Epithelial cell of proximal tubule (primary cell): ENCODE measurements at places on chromosomes 13 and 19.

DNA sequence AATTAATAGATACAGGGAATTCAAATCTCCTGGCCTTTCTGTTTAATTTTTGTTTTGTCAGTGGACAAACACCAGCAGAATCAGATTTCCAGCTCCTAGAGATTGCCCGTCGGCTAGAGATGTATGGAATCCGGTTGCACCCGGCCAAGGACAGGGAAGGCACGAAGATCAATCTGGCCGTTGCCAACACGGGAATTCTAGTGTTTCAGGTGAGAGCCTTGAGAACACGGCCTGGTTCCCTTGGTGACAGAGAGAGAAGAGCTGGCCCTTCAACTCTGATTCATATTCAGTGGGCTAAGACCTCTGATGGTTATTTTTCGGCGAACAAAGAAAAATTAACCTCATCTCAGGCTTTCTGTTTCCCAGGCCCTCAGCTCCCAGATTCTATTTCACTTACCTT lies 191.3 kb downstream of the STK24 start:
- DNase-seq, result no peak

- no peak for DNase-seq
These were observed 42.0 kb upstream of the TDRD3 start for GRCh38 chr13:60355056-60355455.

DNA sequence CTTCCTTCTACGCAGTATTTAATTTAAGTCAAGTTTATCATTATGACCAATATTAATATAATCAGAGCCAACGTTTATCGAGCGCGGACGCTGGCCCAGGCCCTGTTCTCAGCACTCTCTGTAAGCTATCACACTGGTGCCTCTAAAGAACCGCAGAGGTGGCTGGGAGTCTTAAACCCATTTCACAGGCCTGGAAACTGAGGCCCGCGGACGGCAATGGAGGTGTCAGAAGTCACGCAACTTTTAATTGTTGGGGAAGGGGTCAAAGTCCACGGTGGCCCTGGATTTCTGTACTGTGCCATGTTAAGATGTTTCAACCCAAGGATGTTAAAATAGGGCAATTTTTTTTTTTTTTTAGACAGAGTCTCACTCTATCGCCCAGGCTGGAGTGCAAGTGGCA lies 8.8 kb downstream of the PTPRS start:
- DNase-seq, result no peak

DNA sequence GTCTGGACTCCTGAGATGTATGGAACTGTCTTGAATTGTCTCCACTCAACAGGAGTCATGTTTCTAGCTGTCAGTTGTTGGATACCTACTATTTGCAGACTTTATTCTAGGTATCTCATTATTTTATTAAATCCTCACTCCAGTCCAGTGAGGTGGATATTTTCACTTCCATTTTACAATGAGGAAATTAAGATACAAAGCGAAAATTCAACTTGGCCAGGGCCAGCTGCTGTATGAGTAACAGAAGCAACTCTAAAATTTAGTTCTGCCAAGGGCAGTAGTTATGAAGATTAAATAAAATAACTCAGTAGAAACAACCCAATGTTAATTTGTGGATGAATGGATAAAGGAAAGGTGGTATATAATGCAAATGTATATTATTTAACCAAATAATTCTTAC lies 12.6 kb upstream of the NDFIP2 start:
- DNase-seq, result no peak

DNA sequence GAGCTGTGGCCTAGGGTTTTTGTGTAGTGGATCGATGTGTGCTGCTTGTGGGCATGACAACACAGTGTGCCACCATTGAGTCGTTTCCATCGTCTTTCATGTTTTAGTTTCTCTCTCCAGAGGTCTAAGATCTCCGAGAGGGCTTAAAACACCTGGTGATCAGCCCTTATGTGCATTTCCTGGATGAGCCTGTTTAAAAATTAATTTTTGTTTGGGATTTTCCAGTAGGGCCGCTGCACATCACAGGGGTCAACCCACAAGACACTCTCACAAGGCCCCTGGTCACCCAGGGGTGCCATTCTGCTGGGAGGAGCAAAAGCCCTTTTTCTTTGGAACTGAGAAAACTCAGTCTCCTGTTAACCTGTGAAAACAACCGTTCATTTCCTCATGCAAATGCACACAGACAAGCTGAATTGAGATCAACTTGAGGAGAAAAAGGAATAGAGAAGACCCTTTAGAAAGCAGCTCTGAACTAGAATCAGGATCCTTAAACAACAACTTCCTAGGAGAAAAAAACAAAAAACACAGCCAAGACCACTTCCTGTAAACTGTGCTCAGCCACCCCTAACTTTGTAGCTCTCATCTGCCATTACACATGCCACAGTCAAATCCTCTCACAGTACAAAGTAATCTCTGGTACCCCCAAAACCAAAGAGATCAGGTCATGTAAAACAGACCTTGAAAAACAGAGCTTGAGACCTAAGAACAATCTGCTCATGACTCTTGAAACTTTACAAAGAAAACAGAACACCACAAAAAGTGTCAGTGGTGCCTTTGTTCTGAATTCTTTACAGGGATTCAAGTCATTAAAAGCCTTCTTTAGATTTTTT lies 8.3 kb upstream of the MTRF1 start:
- DNase-seq, result no peak

DNA sequence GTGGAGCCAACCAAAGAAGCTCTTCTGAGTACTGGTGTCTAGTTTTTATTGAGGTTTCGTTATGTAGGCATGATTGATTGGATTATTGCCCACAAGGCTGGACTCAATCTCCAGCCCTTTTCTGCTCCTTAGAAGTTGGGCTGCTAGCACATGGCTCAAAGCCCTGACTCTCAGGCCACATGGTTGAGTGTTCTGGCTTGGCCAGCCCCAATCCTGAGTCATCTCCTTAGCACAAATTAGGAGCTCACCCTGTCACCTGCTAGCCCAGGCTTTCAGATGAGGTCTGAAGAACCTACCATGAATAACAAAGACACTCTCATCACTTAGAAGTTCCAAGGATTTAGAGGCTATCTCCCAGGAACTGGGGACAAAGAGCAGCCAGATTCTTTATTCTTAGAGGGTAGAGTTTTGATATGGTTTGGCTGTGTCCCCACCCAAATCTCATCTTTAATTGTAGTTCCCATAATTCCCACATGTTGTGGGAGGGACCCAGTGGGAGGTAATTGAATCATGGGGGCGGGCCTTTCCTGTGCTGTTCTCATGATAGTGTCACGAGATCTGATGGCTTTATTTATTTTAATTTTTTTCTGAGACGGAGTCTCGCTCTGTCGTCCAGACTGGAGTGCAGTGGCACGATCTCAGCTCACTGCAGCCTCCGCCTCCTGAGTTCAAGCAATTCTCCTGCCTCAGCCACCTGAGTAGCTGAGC lies 11.3 kb downstream of the DPY19L3 start:
- no peak for DNase-seq
